Stimulated activated CD4-positive, alpha-beta T cell treated with anti-CD3 and anti-CD28 coated beads, Interleukin-4, amount 100 ng/mL, for 4 hours (primary cell): ENCODE measurements at places on chromosomes 7 and 10.

DNA sequence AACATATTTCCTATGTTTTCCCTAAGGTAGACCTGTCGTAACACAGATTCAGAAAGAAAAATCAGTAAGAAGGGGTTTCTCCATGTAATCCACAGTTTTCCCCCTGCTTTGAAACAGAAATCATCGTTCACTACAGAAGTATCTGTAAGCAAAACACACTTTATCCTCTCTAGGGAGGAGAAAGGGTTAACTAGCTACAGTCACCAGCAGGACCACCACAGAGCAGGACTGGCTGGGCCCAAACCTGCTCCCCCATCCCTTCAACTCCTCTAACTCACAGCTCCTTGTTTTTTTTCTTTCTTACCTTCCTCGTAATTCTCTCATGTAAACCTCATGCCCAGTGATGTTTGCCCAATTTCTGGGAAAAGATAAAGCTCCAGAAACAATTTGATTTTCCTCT is 167.7 kb downstream of the RAPGEF5 start:
- no peak for DNase-seq

DNA sequence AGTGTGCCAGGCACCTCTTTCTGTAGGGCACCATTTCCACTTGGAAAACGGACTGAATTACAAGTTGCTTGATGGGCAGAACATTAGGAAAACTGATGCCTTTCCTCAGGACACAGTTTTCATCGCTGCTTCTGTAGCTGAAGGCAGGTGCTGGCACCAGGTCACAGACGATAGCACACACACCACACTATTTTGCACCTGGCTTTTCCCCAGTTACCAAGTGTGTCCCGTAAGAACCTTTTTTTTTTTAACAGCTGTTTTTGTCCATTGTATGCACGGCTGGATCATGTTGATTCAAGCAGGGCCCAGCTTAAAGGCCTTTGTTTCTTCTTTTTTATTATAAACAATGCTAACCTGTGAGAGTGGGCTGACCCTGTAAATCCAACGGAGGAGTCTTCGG is 1.3 kb upstream of the GET4 start:
- DNase-seq, result no peak

GRCh38 chr7:25223206-25223605 is 5.1 kb downstream of the NPVF start:
- no peak for DNase-seq

- no peak for DNase-seq
Measured at GRCh38 chr10:71033396-71033980, 145.1 kb upstream of the PCBD1 start.
